Upper lobe of right lung (tissue), 1 donor: ENCODE measurements at places on chromosomes 5 and 9.
A peak's percentile ranks its signal among the peaks of the same experiment; 100 is the strongest.

DNA sequence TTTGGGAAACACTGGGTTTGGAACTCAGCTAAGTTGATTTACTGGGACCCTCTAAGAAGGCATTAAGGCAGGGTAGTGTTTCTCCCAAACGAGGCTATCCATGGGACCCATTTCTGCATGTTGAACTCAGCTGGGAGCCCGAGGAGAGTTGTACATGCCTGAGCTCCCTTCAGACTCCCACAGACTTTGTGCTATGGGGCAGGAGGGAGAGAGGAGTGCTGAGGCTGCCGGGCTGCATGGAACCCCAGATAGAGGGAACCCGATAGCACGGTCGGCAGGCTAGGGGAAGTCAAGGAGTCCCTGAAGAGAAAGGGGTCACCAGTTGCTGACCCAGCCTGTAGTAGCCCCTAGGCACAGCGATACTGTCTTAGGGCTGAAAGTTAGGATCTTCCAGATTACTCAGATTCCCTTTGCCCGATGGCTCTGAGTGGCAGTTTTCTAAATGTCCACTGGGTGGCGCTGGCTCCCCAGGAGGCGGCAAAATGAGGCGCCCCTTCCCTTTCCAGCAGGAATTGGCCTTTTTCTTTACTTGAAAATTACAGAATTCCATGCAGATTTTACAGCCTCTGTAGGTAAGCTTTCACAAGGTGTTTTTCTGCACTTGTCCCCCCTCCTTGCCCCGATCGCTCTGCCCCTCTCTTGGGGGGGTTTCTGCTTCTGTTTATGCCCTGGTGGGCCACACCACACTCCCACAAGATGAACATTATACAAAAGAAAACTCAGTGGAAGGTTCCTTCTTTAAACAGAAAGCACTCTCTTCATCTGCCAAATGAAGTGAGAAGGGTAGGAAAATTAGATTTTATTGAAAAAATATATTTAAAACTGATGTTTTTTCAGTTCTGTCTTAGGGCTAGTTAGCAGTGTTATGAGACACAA lies 17.8 kb downstream of the NANS start:
- DNase-seq: peak; percentile 74

- DNase-seq: no peak
Observed at GRCh38 chr5:5141625-5142525, 1.7 kb downstream of the ADAMTS16 start.

GRCh38 chr9:109328978-109329637 lies 8.2 kb upstream of the EPB41L4B start:
- peak; percentile 75 for DNase-seq

DNA sequence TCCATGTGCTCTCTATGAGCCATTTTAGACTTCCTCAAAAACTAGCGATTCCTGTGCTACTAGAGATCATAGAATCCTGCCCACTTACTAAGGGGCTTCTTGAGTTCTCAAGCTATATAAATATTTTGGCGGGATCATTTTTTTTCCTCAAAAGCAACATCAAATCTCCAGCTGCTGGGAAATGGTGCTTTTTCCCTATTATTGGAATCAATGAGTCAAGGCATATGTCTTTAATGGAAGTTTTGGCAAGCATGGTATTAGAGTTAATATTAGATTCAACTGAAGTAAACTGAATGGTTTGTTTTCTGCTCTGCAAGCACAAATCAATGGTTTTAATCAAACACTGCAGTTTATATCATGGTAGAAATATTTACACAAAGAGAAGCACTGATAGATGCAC lies 369.9 kb upstream of the PTGER4 start:
- DNase-seq: no peak

DNA sequence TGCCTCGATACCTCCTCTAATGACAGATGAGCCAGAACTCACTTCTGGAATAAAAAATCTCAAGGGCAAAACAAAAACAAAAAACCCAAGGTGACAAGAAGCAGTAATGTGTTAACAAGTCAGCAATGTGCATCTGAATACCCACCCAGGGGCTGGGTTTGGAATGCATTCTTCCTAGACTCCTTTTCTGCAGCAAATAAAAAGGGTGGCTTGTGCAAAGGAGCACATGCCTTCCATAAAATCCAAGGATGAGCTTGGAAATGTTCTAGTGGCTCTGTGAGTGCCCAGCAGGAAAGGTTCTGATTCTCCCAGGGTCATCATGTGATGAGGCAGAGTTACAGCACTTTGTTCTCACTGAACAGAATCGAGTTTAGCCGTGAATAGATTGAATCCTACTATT lies 599.9 kb downstream of the RAB3C start:
- no peak for DNase-seq

DNA sequence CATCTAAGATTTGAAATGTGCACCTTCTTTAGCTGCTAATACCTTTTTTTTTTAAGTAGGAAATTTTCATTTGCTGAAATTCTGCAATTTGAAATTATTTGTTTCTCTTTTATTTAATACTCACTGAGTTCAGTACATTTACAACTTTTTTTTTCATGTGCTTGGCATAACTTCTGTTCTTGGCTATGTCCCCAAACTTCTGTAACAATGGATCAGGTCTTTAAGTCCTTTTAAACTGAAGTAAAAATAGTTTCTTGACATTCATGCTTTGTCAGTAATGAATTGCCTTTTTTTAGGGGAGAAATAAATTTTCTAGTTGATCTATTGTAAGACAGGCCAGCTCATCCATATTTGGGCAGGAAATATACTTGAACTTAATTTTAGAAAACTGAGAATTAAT lies 41.5 kb downstream of the EDIL3 start:
- DNase-seq: no peak

DNA sequence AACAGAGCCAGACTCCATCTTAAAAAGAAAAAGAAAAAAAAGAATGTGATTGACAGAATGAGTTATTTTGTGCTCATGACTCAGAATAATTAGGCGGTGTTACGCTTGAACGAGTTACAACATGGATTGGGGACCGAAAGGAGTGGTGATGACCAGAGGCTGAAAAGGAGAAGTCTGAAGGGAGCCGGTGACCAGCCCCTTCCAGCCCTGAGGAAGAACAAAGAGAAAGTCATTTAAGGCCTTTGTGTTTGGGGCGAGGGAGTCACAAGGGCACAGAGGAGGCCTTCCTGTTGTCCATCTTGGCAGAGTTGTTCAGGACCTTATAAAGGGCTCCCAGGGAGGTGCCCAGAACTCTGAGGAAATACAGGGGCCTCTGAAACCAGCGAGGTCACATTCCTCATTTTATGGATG lies 131.6 kb downstream of the GOLPH3 start:
- no peak for DNase-seq

- DNase-seq: no peak
Observed at GRCh38 chr5:133120156-133120750, 68.4 kb downstream of the HSPA4 start.

DNA sequence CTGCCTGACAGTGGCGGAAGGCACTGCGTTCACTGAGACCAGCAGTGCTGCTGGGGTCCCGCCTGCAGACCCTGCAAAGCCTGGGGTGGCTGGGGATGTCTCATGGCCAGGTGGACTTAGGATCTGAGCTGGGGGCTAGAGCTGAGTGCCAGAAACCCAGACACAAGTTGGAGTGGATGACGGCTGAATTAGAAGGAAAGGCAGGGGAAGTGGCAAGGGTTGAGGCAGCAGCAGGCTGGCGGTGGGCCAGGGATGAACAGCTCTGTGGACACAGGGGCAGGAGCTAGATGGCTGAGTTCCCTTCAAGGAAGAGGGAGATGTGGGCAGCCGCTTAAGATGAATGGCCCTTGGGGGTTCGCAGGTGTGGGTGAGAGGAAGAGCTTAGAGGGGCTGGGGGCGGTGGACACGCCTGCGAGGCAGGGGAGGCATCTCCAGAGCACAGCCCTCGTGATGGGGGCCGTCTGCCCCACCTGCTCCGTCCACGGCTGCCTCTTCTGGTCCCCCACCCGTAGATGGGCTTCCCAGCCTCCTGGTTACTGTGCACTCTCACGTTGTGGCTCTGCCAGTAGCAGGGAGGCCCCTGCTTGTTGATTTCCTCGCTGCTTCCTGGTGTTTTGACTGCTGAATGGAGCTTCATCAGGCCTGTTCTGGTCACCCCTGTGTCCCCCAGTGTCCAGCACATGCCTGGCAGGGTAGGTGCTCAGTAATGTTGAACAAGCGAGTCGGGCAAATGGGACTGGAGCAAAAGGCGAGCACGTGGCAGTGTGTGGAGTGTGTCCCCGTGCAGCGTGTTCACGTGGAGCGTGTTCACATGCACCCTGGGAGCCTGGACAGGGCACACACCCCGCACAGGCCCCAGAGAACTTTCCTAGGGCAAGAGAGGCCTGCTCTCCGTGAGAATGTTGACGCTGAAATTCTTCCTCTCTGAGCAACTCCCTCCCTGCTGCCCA lies 168.2 kb downstream of the CACNA1B start:
- DNase-seq: peak; percentile 49

DNA sequence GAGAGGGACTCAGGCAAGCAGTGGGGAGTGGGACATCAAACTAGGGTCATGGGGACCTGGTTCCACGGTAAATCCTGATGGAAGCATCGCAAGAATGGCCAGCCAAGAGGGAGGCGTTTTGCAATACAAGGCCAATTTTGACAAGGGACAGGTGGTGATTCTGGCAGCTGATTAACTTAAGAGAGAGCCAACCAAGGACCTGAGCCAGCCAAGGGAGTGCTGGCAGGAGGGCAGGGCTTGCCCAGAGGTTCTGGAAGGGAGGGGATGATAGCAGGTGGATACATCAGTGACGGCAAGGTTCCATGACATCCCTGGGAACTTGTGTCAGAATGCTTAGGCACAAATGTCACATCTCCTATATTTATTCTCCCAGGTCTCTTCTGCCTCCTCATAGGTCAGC lies 32.8 kb upstream of the PUM3 start:
- no peak for DNase-seq

DNA sequence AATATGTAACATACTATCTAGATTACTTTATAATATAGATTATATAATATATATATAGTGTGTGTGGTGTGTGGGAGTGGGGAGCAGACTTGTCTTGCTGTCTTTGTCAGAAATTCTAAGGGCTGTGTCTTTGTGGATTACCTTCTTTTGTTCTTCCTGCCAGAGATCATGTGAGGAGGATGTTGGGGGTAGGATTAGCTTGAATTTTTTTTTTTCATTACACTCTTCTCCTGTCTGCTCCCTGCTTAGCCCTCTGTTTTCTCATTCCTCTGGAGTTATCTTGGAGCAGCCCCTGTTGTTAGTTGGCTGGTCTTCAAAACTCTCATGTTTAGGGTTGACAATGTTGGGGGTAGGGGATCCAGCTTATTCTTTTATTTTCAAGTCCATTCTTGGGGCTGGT lies 21.0 kb upstream of the C9orf40 start:
- no peak for DNase-seq

DNA sequence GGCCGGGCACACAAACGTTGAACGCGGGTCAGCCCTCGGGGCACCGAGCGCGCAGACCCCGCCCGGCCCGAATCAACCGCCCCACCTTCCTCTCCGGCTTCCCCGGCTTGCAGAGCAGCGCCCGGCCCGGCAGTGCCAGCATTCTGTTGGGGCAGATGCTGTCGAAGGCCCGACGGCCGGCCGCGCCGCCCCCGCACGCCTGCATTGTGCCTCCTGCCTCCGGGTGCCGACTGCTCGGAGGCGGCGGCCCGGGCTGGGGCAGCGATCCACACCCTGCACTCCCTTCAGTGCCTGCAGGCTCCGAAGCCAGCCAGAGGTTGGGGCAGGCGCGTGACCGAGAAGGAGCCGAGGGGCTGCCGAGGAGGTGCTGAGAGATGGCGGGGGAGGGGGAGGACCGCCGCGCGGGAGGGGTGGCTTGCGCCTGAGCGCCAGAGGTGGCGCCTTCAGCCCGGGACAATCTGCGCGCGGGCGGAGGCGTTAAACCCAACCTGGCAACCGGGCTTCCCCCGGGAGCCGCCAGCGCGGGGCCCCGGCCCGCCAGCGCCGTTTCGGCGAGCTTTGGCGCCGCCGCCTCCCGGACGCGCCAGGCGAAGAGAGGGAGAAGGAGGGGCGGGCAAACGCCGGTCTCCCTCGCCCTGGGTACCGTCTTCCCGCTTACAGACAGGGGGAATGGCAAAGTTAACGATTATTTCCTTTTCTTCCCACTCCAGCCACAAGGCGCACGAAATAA lies at the start of gene MCIDAS:
Gene MCIDAS (minus strand): TSS at position 382 of the 730 bp plus-strand sequence. CDS start 177 bp downstream, at position 205.
- peak; percentile 70 for DNase-seq

DNA sequence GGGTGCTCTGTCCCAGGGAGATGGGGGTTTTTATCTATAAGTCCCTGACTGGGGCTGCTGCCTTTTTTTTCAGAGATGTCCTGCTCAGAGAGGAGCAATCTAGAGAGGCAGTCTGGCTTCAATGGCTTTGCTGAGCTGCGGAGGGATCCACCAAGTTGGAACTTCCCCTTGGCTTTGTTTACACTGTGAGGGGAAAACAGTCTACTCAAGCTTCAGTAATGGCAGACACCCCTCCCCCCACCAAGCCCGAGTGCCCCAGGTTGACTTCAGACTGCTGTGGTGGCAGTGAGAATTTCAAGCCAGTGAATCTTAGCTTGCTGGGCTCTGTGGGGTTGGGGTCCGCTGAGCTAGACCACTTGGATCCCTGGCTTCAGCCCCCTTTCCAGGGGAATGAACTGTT lies 375.8 kb downstream of the RAB3C start:
- DNase-seq: no peak

GRCh38 chr5:171513591-171513990 lies 94.1 kb downstream of the FGF18 start:
- no peak for DNase-seq

DNA sequence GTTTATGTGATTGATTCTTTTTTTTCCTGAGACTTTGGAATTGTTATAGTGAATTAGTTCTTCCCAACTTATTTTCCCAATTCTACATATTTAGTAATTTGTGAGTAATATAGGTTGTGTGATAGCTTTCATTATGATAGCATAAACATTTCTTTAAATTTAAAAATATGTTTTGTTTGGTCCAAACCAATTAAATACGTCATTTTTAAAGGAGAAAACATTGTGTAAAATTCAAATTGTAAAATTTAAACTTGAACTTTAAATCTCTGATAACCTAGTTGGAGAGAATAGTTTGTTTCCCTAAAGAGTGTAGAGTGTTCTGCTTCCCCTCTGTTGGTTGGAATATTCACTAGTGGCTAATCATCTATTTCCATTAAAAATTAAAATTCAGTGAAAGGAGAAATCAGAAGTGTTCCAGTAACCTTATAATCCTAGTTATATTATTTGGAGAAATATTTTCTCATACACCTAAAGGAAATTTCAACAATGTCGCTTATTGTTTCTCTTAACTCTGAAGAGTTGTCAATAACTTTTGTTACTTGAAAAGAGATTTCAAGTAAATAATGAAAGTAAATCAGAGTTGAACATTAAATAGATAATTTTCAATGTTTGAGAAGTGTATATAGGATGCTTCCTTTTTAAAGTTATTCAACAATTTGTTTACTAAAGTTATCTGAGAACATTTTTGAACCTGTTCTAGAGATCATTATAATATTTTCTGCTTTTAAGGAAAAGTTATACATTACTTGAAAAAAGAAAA lies 2.9 kb downstream of the NIPBL start:
- no peak for DNase-seq

GRCh38 chr5:88792144-88792840 lies 90.7 kb downstream of the MEF2C start:
- no peak for DNase-seq
